ENCODE measurements at places on chromosomes 6 and 20.

- DNase-seq: no peak
These were observed 42.9 kb downstream of the RIOK1 start for GRCh38 chr6:7432391-7433120.

DNA sequence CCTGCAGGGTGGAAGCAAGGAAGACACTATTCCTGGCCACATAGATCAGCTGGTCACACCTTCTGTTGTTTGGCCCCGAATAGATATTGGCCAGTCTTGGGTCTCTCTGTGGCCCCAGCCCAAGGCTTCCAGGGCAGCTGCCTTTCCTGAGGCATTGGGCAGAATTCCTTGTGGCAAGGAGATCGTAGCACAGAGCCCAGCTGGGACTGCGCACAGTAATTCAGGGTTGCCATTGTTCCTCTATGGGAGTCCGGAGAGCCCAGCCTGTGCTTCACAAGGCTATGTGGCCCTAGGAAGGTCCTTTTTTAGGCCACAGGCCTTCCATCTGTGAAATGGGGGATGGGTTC, 6.9 kb downstream of the SGK2 start:
- DNase-seq: no peak

- peak; percentile 40 for DNase-seq
These were observed 100.1 kb upstream of the RGS17 start for GRCh38 chr6:153231048-153231646.

- no peak for DNase-seq
These were observed 119.2 kb upstream of the ASCC3 start for GRCh38 chr6:101000341-101000740.

GRCh38 chr6:34090529-34090928, 55.4 kb downstream of the GRM4 start:
- no peak for DNase-seq
